ENCODE measurements at places on chromosomes 2 and 18.

DNA sequence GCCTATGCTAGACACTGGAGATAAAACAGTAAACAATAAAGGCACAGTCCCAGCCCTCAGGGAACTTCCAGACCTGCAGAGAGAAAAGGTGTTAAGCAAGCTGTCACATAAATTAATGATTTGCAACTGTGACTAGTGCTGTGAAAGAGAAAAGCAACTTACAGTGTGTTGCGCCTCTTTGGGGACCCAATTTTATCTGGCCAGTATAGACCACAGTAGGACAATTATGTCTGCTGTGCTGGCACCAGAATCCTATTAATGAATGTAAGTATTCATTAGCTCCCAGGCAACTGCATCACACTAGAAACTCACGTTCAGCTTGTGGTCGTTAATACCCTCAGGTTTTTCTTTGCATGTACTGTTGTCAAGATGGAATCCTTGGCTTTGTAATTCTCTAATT is 55.3 kb upstream of the CHST9 start:
- peak; percentile 55 for DNase-seq

GRCh38 chr2:55936351-55936750 is 12.8 kb upstream of the EFEMP1 start:
- no peak for DNase-seq

GRCh38 chr18:74251297-74252038 is 40.3 kb downstream of the CYB5A start:
- DNase-seq = no peak

DNA sequence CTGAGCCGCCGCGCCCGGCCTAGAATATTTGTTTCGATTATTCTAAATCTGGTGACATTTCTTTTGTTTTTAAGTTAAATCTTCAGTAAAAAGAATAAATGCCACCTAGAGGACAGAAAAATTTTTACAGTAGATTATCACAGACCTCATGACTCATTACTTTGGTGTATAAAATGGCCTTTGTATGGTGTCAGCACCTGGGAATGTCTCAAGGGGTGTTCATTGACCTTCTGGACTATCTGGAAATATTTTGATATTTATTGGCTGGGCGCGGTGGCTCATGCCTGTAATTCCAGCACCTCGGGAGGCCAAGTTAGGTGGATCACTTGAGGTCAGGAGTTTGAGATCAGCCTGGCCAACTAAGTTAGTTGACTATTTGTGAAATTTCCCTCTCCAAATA is 30.3 kb upstream of the SLC30A6 start:
- no peak for DNase-seq

DNA sequence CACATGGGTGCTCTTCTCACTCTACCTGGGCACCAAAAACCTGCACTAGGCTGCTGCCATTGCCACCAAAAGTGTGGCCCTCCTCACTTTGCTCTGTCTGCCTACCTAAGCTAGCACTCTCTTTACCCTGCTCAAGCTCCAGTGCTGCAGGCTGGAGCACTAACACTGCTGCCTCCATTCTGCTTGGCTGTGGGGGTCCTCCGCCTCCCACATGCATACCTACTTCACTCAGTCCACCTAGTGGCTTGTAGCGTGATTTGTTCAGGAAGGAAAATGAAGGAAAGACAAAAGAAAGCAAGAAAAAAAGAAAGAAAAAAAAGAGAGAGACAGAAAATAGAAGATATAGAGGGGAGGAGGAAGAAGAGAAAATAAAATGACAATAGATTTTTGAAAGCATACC is 1339.4 kb upstream of the CHAC2 start:
- DNase-seq = no peak

DNA sequence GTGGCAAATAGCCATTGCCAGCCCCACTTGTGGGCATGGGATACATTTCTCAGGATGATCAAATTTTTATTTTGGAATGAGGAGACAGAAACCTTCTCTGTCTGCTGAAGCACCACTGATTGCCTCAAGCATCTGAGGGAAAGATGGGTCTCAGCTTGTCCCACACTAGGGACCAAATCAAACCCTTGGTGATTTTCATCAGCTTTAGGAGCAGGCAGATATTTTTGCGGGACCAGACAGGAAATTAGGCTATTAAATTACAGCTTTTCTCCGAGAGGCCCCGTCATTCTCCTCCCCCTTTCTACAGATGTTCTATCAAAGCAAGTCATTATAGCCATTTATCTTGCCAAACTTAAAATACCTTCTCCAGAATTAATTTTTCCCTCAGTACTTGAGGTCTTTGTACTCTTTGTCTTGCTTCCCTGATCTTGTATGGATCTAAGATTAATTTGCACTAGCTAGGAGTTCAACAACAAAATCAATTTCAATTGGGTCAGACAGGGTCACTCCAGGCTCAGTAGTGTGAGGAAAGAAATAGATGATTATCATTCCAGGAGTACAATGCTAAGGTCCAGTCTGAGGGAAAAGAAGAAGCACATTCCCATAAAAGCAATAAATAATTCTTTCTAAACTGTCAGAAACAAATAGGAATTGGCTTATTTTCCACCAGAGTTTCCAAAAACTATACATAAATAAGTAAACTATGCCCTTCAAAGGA is 818.1 kb upstream of the SOX11 start:
- no peak for DNase-seq

DNA sequence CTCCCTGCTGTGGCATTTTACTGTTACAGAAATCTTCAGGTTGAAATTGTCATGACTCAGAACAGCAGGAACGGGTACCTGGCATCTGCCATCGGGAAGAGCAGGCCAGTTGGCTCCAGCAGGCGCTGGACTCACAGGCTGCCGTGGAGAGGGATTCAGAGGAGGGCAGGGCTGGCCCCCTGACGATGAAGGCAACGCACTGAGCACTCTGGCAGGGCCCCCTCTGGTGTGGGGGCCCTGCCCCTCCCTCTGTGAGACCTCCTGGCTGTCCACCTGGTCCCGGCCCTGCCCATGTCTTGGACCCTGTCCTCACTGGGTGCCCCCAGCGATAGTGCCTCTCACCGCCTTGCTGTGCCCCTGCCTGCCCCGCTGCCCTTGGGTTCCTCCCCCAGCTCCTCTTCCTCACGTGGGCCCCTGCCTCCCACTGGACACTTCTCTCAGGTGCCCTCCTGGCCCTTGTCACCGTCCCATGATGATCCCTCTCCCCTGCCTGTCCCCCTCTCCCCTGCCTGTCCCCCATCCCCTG is 23.3 kb upstream of the ALLC start:
- no peak for DNase-seq

GRCh38 chr2:61604433-61604832 is 66.3 kb upstream of the XPO1 start:
- DNase-seq = no peak

DNA sequence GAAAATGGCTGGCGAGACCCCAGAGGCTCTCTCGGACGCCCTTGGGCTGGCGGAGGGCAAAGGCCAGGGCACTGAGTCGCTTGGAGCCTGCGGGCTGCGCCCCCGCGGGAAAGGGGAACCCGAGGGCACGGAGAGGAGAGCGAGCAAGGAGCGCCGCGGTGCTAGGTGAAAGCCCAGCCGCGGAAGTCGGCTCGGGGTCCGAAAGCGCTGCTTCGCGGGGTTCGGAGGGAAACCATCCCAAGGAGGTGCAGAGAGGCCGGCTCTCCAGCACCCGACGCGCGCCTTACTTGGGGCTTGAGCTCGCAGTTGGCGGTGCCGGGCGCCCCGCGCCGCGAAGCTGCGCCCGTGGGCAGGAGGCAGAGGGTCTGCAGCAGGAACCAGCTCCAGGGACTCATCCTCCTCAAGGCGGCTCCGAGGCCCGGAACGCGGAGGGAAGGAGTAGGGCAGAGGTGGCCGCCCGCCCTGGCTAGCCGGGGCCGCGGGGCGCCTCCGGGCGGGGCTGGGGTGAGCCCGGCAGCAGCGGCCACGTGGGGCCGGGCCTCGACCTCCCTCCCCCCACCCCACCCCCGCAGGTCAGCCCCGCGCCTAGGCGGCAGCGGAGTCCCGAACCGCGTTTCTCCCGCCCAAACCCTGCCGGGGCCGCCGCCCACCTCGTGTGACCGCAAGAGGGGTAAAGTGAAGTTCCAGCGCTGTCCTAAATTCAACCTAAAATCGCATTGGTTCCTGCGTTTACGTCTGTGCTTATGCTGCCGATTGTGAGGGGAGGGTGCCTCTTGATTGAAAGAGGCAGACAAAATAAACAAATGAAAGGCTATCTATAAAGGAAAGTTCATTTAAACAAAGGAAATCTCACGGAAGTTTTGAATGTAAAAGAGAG is at the start of gene TRABD2A:
TRABD2A (minus strand) TSS at position 440 of the 877 bp plus-strand sequence; CDS start at position 395, 45 bp downstream.
- peak; percentile 24 for DNase-seq

DNA sequence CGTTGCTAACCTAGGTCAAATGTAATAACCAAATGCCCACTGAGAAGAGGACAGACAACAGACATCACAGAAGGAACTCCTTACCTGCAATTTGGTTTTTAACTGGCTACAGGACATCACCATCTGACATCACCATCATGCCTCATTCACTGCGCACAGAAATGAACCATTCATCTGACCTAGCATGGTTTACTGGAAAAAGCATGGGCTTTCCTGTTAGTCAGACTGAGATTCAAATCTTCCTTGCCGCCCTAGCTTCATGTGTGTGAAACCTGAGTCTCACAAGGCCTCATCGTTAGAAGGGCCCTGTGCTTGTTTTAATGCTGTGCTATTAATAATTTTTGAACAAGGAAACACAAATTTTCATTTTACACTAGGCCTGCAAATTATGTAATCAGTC is 1.1 kb upstream of the HIBCH start:
- DNase-seq = no peak

DNA sequence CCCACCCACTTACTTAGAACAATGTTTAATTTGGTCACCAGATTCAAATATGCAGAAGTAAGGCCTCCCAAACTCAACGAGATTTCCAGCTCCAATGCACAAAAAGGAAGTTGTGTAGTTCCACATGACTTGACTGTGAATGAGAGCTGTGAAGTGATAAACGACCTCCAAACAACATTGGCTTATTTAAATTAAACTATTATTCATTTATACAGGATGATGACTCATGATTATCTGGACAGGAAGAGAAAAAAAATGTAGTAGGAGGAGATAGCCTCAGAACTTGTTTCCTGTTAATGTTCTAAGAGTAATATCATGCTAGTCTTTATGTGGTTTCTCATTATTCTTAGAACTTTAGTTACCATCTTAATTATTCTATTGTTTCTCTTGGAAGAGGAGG is 237.3 kb downstream of the C1D start:
- no peak for DNase-seq

- no peak for DNase-seq
These were observed 127.8 kb downstream of the FBXO15 start for GRCh38 chr18:74019864-74020263.

DNA sequence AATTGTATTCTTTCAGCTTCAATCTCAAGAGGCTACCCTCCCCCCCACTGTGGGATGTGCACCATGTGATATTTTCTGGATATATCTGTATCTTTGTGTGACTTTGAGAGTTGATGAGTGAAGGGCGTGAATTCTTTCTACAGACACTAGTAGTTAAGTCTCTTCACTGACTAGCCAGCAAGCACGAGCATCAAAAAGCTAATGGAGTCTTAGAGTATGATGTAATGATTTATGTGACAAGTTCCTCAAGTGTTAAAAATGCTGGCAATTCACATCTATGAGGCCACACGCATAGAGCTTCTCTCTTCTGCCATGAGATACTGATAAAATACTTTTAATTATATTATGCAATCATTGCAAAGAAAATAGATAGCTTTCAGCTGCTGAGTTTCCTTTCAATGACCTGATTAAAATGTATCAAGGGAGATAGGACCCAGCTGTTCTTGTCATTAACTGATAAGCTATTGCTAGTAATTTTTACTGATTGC is 304.8 kb downstream of the TRIB2 start:
- peak; percentile 10 for DNase-seq

DNA sequence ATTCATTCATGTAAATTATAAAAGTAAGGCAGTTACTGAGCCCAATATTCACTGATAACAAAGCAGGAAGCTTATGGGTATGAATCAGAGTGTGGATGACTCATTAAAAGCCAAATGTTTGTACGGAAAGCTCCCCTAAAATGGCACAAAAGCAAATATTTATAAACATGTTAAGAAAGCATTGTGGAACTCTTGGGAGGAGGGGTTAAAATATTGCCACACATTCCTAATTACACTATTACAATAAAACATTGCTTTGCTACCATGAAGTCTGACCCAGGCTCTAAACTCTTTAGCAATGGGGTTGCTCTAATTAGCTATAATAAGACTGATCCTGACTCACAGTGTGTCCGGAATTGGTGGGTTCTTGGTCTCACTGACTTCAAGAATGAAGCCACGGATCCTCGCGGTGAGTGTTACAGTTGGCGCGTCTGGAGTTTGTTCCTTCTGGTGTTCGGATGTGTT is 110.9 kb downstream of the NAB1 start:
- DNase-seq = no peak

DNA sequence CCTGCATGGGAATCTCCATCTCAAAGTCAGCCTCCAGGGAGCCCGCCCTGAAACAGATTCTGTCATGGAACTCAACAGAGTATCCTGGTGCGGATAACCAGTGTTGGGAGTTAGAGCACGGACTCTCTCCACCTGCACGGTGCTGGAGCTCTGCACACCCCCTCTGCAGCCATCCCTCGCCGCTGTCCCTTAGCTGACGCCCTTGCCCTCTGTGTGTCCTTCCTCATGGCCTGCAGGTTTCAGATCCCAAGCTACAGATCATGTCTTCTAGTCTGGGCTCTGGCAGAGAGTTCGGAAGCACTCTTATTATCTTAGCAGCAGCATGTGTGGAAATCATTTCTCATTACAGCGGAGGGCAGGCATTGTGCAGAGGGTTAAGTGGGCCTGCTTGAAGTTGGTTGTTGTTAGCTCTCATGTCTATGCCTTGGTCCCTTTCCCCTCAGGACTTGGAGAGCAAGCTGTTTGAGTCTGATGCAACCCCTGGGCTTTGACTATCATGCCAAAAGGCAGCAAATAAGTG is 26.0 kb downstream of the TMEM127 start:
- DNase-seq = no peak

DNA sequence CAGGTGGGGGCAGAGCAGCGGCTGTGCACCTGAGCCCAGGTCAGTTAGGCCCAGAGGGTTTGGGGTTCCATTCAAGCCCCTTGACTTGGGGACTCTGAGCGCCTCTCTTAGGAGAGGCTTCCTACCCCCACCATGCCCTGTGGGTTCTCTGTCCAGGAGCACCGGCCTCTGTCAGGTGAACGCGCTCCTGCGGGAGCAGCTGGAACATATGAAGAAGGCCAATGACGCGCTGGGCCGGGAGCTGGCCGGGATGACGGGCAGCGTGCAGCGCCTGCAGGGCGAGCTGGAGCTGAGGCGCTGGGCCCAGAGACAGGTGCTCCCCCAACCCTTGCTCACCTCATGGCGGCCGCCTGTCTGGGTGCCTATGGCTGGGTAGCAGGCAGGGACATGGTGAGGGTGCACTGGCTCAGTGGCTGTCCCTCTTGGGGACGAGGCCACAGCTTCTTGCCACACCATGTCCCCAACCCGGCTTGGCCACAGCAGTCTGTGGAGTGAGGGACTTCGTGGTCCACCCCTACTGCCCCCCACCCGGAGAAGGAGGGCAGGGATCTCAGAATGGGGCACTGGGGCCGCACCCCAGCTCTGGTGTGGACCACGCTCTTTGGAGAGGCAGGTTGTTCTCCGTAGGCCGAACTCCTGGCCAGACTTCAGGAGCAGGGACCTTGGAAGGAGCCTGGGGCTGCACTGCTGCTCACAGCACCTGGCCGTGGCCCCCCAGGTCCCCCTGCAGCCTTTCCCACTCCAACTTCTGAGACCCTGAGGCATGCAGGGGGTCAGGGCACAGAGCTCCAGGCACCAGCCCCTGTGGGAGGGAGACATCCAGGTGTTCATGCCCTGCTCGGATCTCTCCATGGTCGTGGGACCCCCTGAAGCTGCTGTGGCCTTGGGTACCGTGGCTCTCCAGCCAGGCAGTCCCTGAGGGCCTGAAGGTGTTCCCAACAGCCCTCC is 19.7 kb downstream of the CROCC2 start:
- no peak for DNase-seq
